Natural killer cell treated with Interleukin-12 subunit alpha and Interleukin-12 subunit beta and Interleukin-15 and Interleukin-18, amount 100 ng/mL, for 72 hours (primary cell): ENCODE measurements at places on chromosomes 7 and 10. TPM values are rescaled to one million over a fixed set of nuclear protein-coding genes. Genes with fewer than 3 reads are reported as not detected.

DNA sequence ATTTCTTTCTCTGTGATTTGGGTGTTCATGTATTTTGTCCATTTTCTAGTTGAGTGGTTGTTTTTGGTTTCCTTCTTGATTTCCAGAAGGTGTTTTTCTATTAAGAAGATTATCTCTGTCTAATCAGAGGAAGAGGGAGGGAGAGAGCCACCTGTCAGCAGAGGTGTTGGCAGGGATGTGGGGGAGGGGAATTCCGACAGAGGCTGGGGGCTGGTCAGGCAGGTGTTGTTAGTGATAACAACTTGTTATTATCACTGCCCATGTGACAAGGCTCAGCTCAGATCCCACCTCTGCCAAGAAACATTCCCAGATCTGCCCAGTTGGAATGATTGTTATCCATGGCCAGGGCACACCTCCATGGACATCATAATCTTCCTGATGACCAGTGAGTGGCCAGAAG, 293.4 kb downstream of the GFRA1 start:
- no peak for DNase-seq

GRCh38 chr10:70596860-70597809, 5.4 kb downstream of the PRF1 start:
- peak; percentile 31 for DNase-seq

GRCh38 chr7:38232502-38233366, 40.7 kb downstream of the TARP start:
- peak; percentile 94 for DNase-seq

GRCh38 chr10:17226891-17227303, 1.1 kb upstream of the VIM start:
- DNase-seq, result no peak

DNA sequence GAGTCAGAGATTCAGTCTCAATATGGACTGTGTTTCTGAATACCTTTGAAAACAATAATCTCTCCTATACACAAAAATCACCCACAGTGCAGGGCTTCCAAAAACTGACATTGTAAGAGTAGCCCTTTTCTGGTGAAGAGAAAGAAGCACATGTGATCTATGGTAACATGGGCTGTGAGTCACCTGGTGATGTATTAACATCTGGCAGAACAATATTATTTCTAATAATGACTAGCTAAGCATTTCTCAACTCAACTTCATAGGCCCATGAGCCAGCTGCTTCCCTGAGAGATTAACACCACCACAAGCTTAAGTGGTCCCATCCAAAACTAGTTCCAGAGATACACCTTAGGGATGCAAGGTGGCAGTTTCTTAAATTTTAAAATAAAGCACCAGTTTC, 331.0 kb upstream of the NRP1 start:
- no peak for DNase-seq

- DNase-seq, result no peak
Measured at GRCh38 chr10:73647211-73647874, 6.1 kb upstream of the MYOZ1 start.

GRCh38 chr10:16292366-16292765, 144.4 kb upstream of the PTER start:
- no peak for DNase-seq

DNA sequence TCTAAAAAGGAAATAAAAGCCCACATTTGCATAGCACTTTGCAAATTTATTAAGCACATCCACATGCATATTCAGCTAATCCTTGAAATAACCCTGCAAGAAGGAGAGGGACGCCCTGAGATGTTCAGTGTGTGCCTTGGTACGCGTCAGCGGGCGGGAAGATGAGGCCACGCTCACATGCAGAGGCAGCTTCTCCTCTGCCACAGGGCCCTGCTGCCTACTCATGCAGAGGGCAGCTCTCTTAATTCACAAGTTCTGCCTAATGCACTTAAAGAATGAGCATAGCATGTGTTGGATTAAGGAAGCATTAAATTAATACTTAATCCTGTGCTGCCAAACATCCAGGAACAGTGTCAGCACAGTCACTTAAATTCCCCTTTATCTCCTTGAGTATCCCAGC, 132.3 kb downstream of the HECW1 start:
- no peak for DNase-seq

Gene MEIG1
- total RNA-seq, result not detected

Gene PTPRN2
- total RNA-seq, result 0.17 TPM

DNA sequence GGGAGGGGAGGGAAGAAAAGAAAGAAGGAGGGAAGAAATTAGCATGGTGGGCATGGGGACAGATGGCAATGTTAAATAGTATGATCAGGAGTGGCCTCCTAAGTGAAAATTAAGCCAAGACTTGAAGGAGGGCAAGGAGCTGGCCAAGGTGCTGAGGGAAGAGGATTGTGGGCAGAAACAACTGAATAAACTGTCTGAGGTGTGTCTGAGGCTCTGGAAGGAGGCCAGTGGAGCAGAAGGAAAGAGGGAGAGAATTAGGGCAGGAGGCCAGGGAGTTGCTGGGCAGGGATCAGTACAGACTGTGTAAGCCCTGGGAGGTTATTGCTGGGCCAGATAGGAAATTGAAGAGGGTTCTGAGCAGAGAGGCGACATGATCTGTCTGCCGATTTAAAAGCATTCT, 40.6 kb upstream of the VKORC1L1 start:
- no peak for DNase-seq

GRCh38 chr7:13790611-13791010, 198.9 kb downstream of the ETV1 start:
- DNase-seq, result no peak

Gene LRMDA
- 1.8 TPM for total RNA-seq

DNA sequence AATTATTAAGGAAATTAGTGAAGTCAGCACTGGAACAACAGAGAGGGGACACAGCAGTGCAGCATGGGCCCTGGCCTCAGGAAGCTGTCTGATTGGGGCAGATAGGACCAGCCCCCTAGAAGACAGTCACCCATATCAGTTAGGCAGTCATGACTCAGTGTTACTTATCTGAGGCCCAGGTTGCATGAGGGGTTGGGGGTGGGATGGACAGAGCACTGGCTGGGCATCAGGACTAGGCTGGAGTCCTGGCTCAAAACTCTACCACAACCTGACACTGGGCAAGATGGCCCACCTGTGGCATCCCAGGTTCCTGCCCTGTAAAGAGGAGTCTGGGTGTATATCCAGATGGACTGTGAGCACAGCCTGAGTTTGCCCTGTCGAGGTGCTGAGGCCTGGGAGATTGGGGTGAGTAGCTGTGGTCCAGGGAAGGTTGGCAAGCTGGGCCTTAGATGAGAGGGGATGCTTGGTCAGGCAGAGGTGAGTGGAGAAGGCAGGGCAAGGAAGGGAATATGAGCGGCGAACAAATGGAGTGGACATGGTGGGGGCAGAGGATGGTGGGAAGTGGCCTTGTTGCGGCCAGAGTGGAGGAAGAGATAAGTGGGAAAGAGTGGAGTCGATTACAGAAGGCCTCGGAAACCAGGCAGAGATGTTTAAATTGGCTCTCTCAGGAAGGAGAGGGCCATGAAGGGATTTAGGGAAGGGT, 37.5 kb downstream of the HK1 start:
- DNase-seq, result no peak
